ENCODE measurements at places on chromosomes 5 and 9.

DNA sequence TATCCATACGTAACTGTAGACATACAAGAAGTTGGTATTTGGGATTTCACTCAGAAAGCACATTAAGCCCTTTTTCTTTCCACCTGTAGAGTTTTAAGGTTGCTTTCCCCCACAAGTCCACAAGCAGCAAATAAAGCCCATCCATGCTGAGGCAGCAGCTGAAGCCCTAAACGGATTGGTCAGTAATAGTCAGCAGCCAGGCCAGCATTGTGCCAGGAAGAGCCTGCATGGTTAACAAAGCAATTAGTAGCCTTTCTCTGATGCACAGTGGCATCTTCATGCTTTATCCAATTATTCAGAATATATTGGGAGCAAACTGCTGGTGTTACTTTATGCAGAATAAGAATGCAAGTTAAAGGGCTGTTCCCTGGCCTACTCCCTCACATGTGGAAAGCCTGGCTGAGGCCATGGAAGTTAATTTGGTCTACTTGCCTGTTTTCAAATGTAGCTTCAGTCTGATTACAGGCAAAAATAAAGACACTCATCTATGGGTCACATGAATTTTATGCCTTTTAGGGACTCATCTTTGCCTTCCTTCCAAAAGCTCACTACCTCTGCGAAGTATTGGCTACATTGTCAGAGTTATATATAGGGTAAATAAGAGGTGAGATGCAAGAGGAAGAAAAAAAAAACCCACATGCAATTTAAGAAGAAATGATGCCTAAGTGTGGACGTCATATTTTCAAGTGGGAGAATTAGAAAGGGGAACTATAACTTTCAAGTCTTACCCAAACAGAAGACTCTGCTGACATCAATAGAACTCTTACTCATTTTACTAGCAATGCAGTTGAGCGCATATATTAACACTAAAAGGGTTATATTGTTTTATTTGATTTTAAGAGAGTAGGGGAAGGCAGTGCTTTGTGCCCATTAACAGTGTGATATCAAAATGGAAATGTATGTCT, 15.9 kb downstream of the EBF1 start:
- no peak for DNase-seq

DNA sequence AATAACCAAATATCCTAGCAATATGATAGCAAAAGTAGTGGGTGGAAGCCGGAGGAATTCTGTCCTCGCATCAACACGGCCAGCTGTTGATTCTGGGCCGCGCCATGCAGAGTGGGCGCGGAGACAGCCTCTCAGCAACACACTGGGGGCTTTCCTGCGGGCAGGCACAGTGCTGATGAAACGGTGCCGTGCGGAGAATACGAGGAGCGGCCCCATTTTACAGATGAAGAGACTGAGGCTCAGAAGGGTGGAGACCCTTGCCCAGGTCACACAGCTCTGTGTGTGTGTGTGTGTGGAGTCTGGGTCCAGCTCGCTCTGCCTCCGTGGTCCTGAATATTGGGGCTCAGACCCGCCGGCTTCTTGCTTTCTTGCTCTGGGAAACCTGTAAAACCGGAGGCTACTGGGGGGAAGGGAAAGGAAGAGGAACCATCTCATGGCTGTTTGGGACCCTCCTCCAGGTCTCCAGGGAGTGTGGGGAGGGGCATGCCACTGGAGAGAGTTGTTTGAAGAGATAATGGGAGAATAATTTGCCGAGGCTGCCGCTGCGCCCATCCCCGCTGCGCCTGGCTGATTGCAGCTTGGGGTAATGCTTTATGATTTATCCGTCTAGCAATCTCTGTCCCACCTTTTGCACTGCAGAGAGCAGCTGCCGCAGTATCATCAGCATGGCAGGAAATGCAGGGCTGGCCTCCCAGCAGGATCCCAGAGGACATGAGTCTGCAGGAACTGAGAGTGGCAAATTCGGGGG, 36.6 kb downstream of the NCS1 start:
- DNase-seq = peak; percentile 87

GRCh38 chr9:129930743-129931142, 95.5 kb downstream of the USP20 start:
- DNase-seq = no peak

DNA sequence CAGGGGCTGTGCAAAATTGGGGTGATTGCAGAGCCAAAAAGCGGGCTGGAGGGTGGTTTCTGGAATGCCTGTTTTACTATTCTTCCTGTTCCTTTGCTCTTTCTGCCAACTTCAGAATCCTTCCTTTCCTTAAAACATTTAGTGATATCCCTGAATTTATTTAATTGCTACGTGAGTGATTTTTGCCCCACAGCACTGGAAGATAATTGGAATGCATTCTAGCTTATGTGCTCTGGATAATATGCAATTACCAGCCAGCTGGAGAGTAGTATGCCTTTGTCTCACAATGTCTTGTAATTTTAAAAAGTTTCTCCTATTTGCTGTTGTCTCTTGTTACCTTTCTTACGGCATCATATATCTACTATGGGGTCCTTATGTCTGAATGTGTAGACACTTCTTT, 115.8 kb downstream of the SMARCA2 start:
- DNase-seq = no peak

- no peak for DNase-seq
These were observed 492.6 kb downstream of the EBF1 start for GRCh38 chr5:158607088-158607487.

GRCh38 chr9:124124729-124125650, 113.4 kb downstream of the LHX2 start:
- peak; percentile 32 for DNase-seq

GRCh38 chr9:128714586-128715435, 9.1 kb downstream of the ZDHHC12 start:
- DNase-seq = no peak

DNA sequence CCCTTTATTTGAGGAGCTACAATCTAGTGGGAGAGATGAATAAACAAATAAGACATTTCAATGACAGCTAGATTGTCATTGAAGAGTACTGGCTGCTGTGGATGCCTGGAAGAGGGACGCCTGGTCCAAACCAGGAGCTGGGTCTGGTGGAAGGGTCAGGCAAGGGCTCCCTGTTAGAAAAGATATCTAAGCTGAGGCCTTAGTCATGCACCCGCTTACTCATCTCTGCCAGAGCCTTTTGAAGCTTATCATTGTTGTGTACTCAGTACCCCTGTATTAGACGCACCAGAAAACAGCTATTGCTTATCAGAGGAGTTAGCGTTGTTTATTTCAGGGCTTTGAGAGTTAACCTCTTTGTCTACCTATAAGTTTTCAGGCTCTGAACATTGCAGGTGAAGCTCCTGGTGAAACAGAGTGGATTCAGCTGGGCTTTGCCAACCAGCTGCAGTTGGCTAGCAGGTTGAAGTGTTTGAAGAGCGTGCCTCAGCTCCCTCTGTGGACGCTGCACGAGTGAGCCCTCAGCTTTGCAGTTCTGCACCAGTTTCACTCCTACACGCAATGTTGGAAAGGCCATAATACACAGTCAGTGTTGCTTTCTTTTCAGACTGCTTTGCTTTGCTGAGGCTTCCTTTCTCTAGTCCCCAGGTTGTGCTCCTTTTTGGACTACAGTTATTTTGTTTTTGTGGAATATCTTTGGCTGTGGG, 5.6 kb upstream of the GPR151 start:
- DNase-seq = no peak

DNA sequence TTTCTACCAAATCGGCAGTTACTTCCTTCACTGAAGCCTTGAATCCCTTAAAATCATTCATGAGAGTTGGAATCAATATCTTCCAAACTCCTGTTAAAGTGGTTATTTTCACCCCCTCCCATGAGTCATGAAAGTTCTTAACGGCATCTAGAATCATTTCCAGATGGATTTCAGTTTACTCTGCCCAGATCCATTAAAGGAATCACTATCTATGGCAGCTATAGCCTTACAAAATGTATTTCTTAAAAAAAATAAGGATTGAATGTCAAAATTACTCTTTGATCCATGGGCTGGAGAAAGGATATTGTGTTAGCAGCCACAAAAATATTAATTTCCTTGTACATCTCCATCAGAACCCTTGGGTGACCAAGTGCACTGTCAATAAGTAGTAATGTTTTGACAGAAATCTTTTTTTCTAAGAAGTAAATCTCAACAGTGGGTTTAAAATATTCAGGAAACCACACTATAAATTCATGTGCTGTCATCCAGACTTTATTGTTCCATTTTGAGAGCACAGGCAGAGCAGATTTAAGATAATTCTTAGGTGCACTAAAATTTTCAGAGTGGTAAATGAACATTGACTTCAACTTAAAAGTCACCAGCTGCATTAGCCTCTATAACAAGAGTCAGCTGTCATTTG, 767.7 kb downstream of the DTWD2 start:
- no peak for DNase-seq

GRCh38 chr9:132078699-132079356, 839 bp downstream of the MED27 start:
- no peak for DNase-seq

- DNase-seq = no peak
These were observed 299.3 kb upstream of the POU5F2 start for GRCh38 chr5:94040591-94041148.

DNA sequence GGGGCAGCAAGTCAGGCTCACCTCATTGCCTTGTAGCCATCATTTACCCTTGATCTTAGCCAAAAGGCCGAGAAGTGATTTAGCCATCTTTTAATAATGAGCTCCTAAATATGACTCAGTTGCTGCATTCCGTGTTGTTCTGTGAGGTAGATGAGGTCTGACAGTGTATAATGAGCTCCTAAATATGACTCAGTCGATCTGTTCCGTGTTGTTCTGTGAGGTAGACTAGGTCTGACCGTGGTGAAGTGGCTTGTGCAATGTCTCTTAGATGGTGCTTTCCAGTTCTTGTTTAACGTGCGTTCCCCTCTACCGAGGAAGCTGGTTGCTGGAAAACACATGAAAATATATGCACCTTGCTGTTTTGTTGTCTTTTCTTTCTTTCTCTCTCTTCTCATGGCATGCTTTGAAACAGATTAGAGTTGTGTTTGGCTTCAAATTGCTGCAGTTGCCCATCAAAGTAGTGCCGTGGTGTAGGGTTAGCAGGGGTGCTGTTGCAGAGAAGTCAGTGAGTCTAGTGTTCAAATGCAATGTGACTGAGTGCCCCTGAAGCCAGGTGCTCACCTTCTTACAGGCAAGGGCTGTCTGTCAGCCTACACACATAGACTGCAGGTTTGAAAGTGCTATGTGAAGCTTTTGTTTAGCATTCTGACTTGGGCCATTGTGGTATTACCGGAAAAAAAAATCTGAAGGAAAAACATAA, 118.6 kb downstream of the KDM4C start:
- DNase-seq = no peak

- no peak for DNase-seq
These were observed 160.5 kb downstream of the GOLPH3 start for GRCh38 chr5:32013658-32014057.

- DNase-seq = no peak
These were observed 557.4 kb upstream of the ZNF462 start for GRCh38 chr9:106305428-106306133.

GRCh38 chr5:119396030-119396664, 40.3 kb downstream of the TNFAIP8 start:
- no peak for DNase-seq

DNA sequence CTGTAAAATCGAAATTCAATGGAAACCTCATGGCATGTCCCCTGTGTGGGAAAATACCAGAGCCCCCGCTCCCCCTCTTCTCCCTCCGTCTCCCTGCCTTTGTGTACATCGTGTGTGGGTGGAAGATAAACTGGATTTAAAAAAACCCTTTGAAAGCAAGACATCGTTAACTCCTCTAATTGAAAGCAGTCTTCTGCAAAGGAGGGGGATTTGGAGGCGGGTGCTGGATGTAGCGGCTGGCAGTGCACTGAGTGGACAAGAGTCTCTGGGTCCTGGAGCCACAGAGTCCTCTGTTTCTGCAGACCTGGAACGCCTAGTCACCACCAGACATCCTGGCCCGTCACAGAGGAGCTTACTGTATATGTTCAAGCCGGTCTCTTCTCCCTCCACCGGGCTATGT, 169.4 kb downstream of the PAPPA start:
- peak; percentile 18 for DNase-seq

GRCh38 chr9:91179237-91180138, 182.2 kb downstream of the AUH start:
- no peak for DNase-seq

- DNase-seq = no peak
These were observed 23.4 kb downstream of the RANBP17 start for GRCh38 chr5:170885256-170885655.

DNA sequence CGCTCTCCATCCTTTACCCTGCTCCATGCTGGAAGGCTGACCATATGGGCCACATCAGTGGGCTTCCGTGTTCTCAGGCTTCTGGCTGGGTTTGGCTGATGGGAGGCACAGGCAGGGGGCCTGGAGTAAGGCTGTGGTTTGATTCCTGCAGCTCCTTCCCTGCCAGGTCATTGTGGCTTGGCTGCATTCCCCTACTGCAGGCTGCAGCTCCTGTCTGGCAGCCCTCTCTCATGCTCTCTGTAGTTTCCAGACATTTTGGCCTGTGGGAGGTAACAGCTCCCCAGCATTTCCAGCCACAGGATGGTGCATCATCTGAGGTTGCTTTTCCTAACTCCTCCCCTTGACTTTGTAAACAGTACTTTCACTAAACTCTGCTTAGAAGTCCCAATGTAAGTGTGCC, 102.0 kb upstream of the PTPN3 start:
- no peak for DNase-seq

DNA sequence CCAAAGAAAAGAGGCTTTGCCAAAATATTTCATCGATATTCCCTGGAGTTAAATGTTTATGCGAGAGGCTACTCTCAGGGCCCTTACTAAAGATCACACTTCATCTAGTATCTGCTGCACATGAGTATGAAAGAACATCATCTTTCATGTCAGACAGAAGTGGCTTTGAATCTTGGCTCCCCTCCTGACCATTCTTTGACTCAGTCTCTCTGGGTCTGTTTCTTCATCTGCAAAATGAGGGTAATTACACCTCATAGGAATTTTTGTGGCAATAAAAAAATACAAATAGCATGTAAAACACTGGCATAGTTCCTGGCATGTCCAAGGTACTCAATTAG, 58.1 kb downstream of the SLIT3 start:
- DNase-seq = no peak

DNA sequence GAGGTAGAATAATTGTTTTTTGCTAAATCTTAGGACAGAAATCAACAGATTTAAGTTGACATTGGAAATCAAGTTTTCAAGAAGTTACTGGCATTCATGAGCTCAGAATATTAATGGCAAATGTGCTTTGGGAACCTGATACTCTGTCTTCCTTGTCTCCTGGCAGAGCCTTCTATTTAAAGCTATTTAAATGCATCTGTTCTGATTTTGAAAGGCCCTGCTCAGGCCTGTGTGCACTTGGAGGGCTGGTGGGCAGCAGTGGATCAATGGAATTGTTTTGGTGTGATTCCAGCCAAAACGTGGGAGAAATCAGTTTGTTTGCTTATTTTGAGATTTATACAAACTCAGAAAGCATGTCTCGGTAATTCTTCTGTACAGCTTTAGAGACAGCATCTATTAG, 38.5 kb downstream of the FBXL7 start:
- no peak for DNase-seq

GRCh38 chr5:22665801-22666200, 187.3 kb downstream of the CDH12 start:
- DNase-seq = no peak

DNA sequence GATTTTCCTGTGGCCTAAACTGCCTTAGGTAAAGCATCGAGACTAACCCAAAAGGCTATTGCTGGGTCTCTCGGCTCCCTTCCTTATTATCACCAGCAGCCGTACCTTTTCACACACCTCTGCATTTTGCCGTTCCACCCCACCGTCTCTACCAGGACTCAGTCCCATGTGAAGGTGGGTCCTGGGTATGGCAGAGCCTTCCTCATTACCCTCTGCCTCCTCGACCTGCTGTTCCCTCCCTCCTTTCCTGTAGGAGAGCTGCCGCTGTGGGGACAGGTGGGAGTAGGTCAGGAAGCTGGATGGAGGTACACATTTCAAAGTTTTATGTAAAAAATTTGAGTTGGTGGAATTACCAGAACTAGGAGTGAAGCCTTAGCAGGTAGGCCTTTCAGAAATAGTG, 1.8 kb downstream of the CCL28 start:
- no peak for DNase-seq

Data from NCI-H146 (cell line).